ENCODE measurements at places on chromosomes 4 and X. TPM values are rescaled to one million over a fixed set of nuclear protein-coding genes. Genes with fewer than 3 reads are reported as not detected.

- DNase-seq = no peak
These were observed 240.3 kb upstream of the GPC4 start for GRCh38 chrX:133655275-133656265.

DNA sequence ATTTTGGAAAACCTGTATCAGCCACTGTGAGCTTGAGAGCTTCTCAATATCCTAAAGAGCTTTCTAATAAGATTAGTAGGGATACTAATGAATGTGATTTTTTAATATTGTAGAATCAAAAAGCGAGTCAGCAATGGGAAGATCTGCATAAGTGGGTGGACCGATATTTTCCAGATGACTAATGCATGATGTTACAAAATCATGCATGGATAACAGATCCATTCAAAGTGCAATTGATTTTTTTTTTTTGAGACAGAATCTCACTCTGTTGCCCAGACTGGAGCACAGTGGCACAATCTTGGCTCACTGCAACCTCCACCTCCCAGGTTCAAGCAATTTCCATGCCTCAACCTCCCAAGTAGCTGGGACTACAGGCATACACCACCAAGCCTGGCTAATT is 7.3 kb upstream of the CLDN2 start:
- no peak for DNase-seq

The PPP4R3C gene
- not detected for total RNA-seq

DNA sequence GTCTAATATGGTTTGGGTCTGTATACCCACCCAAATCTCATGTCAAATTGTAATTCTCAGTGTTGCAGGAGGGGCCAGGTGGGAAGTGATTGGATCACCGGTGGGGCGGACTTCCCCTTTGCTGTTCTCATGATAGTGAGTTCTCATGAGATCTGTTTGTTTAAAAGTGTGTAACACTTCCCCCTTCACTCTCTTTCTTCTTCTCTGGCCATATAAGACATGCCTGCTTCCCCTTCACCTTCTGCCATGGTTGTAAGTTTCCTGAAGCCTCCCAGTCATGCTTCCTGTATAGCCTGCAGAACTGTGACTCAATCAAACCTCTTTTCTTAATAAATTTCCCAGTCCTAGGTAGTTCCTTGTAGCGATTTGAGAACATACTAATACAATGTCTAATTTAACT is 19.7 kb upstream of the SCRG1 start:
- no peak for DNase-seq

DNA sequence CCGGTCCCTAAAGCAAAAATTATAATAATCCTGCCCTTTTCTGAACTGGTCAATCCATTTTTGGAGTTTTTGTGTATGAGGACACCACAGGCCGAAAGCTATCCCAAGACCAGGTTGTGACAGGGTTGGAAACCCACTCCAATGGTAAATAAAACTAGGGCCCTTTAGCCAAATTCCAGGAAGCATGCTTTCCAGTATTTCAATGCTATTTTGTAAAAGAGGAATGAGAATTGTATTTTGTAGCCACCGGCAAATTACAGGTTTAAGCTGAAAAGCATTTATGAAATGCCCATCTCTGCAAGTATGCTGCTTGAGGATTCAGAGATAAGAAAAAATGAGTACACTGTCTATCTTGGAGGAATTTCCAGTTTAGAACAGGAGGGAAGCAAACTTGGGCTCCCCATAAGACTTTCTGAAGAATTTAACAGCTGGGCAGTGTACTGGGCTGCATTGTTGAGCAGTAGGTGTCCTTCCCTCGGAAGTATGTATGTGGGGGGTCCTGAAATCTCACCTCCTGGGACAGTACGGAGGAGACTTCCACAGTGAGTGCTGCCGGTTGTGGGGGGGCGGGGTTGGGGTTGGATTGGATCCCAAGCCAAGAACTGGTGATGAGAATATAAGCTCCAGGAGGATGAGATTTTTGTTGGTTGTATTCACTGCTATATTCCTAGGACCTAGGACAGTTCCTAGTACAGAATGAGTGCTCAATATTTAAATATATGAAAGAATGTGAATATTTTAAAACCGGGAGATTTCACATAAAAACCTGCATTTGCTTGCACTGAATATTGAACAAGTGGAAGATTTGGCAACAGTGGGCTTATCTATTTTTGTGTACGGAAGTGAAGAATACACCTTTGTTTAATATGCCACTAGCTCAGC is 26.8 kb downstream of the OCIAD2 start:
- DNase-seq = no peak
